ENCODE measurements at places on chromosomes 5 and 9.

- DNase-seq, result no peak
Observed at GRCh38 chr5:135826221-135826525, 8.3 kb upstream of the SLC25A48 start.

DNA sequence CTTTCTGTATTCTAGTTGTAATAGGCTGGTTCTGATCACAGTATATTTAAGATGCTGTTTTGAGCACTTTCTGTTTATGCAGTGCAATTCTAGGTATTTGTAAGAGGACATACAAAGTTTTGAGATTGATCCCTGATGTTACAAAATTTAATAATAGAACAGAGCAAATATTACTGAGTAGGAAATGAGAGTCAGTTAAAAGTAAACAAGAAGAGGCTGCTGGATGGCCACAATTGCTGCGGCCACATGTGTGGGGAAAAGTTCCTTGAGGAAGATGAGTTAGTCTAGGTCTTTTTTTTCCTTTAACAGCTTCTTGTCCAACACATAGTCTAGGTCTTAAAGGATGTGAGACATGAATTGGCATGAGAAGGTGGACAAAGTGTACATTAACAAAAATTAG, 11.3 kb downstream of the EHMT1 start:
- DNase-seq, result no peak

- DNase-seq, result no peak
Observed at GRCh38 chr9:133569891-133570690, 35.6 kb downstream of the ADAMTSL2 start.

- DNase-seq, result no peak
Observed at GRCh38 chr5:176342158-176342483, 19.4 kb downstream of the KIAA1191 start.

GRCh38 chr5:140109759-140110645, 3.9 kb upstream of the PURA start:
- DNase-seq, result peak; percentile 61

- no peak for DNase-seq
Observed at GRCh38 chr5:144108131-144108530, 62.3 kb downstream of the YIPF5 start.

GRCh38 chr9:84466580-84467285, 126.2 kb upstream of the SLC28A3 start:
- DNase-seq, result no peak

DNA sequence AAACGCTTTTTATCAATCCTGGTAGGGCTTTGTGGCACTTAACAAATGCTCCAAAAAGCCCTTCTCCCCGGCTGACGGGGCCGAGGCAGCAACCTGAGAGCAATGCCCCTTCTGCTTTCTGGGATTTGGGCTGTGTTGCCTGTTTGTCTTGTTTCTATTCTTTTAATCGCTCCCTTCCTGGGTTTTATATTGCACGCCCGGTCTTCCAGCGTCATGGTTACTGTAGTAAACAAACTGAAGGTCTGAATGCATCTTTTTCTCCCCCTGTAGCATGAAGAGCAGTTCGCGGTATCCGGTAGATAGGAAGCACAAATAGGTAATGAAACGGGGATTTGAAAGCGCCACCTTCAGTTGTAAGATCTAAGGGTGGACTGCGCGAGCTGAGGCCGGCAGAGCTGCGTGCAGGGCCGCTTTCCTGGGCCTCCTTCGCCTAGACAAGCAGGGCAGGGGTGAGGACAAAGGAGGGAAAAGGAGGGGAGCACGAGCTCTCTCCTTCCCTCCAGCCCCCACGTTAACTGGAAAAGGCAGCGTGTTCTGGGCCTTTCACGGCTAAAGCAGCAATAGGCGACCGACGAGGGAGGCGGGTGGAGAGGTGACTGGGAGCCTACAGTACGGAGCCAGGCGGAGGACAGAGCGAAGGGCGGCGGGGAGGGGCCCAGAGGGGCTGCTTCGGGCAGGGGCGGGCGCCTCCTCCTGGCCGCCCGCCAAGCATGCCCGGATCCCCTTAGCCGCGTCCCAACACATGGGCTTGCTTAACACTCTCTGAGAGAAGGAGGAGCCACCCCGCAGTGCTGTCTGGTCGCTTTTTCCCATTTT, 49.3 kb upstream of the ZNF366 start:
- peak; percentile 73 for DNase-seq

- peak; percentile 48 for DNase-seq
Observed at GRCh38 chr9:76835571-76836283, 70.2 kb downstream of the PRUNE2 start.

DNA sequence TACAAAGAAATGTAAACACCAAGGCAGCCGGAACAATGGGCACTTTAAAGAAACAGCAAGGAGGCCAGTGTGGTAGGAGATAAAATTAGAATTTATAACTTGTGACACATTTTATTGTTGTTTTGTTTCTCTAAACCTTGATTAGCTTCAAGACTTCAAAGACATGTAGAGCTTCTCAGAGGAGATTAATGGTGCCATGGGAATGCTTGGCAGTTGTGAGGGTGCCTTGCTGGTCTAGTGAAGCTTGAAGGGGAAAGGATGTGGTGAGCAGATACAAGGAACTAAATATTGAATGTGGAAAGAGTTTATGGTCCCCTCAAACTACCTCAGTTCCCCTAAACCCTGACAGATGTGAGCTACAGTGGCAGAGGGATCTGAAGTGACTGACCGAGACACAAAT, 322.4 kb upstream of the ADAMTS16 start:
- no peak for DNase-seq

GRCh38 chr9:136840140-136840876, 2.0 kb upstream of the AJM1 start:
- no peak for DNase-seq

DNA sequence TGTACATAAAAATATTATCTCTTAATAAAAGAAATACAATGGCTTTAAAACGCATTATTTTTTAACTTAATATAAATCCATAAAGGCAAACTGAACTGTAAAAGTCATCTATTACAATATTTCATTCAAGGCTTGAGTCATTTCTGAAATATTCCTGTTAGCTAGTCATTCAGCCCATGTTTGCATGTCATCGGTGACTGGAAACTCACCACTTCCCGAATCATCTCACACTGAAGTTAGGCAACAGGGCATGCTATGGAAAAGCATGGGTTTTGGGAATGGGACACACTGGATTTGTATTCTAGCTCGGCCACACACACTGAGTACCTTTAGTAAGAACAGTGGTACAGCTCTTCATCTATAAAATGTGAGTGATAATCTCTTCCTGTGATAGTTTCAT, 691.1 kb upstream of the C9orf72 start:
- peak; percentile 14 for DNase-seq

- peak; percentile 20 for DNase-seq
Observed at GRCh38 chr5:100950985-100951384, 47.9 kb upstream of the ST8SIA4 start.

DNA sequence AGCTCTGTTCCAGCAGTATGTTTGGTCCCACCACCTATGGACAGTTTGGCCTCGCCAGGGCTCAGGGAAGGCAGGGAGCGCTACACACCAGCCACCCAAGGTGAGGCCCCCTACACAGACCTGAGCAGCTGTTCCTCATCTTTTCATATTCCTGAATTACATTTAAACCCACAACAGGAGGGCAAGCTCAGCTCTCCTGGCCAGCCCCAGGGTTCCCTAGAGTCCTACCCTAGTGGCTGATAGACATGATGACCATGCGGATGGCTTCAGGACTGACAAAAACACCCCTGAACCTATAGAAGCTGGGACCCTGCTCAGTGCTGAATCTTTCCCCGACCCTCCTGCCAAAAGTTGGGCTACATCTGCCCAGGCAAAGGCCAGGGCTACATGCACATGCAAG, 6.7 kb upstream of the FOXE1 start:
- no peak for DNase-seq

- DNase-seq, result no peak
Observed at GRCh38 chr5:43771611-43772031, 168.6 kb downstream of the NNT start.

DNA sequence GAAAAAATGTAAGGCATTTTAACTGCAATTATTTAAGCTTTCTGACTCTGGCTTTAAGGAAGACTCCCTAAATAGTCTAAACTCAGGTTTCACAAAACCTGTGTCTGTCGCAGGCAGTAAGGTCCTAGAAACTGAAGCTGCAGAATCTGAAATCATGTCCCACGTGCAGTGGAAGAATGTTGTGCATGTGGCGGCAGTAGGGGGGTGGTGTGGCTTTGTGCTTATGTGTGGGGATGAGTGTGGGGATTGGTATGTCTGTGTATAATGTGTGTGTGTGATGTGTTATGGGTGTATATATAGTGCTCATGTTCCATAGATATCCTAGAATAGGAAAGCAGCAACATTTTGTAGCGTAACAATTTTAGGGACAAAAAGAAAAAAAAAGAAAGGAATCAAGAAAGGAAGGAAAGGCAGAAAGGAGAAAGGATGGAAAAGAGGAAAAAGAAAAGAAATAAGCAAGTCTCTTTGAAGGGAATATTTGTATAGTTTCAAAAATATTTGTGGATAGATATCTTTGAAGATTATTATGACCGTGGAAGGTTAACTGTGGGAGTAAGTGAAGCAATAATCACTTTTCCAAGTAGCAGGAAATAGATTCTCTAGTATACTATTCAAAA, 6.6 kb downstream of the ANKDD1B start:
- DNase-seq, result peak; percentile 66
